ENCODE measurements at places on chromosomes 11 and 22.

DNA sequence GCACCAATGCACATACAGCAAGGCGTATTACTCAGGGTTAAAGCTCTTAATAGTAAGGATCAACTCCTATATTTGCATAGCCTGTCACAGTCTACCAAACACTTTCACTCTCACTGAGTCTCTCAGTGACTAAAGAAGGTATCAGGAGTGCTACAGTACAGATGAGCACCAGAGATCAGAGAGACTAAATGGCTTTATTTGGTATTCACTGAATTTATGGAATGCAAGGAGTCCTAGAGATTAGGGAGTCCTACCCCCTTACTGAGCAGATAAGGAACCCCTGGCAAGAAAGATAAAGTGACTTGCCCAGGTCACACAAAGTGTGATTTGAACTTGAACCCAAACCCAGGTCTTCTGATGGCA is 396.4 kb upstream of the CCDC90B start:
- no peak for DNase-seq

DNA sequence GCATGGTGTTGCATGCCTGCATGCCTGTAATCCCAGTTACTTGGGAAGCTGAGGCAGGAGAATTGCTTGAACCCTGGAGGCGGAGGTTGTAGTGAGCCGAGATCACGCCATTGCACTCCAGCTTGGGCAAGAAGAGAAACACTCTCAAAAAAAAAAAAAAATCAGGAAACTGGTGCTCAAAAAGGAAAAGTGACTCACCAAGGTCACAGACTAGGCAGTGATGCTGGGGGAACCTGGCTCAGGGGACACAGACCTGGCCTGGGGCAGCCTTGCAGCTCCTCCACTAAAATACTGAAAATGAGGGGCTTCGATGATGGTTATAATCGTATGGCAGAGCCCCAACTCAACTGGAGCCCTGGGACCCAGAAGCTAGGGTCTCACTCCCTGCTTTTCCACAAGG is 8.1 kb upstream of the SLC35E4 start:
- no peak for DNase-seq

GRCh38 chr11:111694851-111695250 is 71.3 kb downstream of the PPP2R1B start:
- DNase-seq, result no peak

DNA sequence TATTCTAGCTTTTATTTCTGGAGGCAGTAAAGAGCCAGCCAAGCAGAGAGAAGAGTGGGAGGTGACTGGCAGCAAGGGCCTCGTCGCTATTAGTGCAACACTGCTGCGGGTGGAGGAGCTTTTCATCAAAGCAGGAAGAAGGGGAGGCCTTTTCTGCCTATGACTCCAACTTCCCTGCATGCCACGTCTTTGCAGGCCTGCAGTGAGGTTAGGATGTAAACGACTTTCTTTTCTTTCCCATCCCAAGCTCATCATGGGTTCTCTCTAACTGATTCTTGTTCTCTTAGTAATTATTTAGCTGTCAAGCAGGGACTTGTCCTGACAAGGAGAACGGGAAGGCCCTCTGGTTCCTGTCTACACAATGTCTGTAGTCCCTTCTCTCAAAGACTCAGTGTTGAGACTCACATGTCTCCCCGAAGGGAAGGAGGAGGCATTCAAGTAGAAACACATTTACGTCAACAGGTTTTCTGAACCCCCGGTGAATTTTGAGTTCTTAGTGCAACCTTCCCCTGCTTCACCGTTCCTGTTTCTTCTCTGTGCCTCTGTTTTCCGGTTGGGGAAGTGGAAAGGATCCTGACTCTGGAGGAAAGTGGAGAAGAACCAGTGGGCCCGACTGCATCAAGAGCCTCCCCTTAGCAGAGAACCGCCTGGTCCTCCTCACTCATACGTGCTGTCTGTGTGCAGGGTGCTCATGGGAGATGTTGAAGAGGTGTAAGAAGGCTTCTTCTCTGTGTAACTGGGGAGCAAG is 56.9 kb downstream of the PACS1 start:
- DNase-seq, result peak; percentile 38

GRCh38 chr11:93986716-93987115 is 34.4 kb upstream of the HEPHL1 start:
- peak; percentile 23 for DNase-seq

GRCh38 chr11:134039726-134040385 is 29.0 kb upstream of the JAM3 start:
- no peak for DNase-seq

- no peak for DNase-seq
These were observed 6.0 kb upstream of the SCGB2A2 start for GRCh38 chr11:62264004-62264403.
